Stimulated activated CD8-positive, alpha-beta memory T cell treated with anti-CD3 and anti-CD28 coated beads, Interleukin-7, amount 100 ng/mL, for 1 hour (primary cell): ENCODE measurements at places on chromosomes 5 and 9.

- DNase-seq, result no peak
These were observed 53.9 kb downstream of the AHRR start for GRCh38 chr5:375336-375920.

- DNase-seq, result no peak
These were observed 35.5 kb downstream of the SERINC5 start for GRCh38 chr5:80220245-80220897.

DNA sequence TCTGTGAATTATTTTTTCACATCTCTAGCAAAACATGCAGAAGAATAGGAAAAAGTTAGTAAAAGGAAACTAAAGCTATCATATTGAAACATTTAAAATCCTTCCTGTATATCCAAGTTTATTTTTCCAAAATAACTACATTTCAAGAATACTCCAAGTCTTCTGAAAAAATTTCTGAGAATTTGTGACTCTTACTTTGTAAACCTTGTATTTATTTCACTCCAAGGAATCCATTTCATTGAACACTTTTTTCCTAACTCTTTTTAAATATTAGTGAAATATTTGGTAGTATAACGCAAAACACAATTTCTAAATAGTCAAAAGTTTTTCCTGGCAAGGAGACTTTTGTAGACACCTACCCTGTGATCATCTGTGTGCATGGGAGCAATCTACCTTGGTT, 19.3 kb downstream of the ECM2 start:
- DNase-seq, result no peak

- DNase-seq, result no peak
These were observed 18.9 kb downstream of the FREM1 start for GRCh38 chr9:14891332-14891731.

DNA sequence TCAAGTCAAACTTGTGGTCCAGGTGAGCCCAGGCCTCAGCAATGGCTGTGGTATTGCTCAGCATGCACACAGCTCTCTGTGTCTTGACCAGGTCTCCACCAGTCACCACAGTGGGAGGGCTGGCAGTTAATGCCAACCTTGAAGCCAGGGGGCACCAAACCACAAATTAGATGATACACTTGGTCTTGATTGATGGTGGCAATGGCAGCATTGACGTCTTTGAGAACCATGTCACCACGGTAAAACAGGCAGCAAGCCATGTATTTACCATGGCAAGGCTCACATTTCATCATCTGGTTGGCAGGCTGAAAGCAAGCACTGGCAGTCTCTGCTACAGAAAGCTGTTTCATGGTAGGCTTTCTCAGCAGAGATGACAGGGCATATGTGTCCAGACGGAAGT, 40.0 kb downstream of the NIM1K start:
- DNase-seq, result no peak

DNA sequence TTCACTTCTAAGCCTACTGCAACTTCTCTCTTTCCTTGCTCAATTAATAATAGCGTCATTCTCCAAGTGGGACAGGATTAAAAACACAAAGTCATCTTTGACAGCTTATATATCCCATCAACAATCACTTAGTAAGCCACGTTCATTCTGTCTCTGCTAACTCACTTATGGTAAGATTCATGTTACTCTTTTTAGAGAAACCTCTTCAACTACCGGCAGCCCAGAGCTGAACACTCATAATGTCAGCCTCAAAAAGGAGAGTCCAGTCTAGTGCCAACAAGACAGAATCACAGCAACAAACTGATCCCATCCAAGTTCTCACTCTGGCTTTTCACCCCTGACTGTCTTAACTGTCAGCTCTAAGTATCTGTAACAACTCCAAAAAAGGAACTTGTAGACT, 196.0 kb downstream of the RAB3C start:
- no peak for DNase-seq

GRCh38 chr9:132731230-132731629, 61.0 kb downstream of the GTF3C4 start:
- no peak for DNase-seq

- no peak for DNase-seq
These were observed 3.2 kb upstream of the ENHO start for GRCh38 chr9:34526026-34526425.

DNA sequence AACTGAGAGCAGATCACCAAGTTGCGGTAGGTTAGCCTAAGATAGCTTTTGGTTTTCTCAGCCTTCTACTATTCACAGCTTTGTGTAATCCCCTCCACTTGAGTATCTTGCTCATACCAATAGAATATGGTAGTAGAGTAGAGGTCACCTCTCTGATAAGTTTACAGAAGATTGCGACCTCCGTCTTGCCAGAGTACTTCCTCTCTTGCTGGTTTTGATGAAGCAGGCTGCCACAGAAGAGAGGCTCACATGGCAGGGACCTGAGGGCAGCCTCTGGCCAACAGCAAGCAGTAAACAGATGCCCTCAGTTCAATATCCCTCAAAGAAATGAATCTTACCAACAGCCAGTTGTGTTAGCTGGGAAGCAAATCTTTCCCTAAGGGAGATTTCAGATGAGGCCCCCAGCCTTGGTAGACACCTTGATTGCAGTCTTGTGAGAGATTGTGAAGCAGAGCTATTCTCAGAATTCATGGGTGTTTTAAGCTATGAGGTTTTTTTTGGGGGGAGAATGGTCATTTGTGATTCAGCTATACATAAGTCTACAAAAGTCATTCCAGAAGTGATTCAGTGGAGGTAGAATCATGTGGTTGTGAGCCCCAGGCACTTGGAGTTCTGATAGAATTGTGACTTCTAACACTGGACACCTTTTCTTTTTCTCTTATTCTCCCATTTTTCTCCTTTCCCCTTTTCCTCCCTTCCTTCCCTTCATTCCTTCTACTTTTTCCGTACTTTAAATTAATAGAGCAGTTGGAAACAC, 22.7 kb upstream of the CDKN2B start:
- DNase-seq, result no peak

- no peak for DNase-seq
These were observed 235.9 kb downstream of the FER start for GRCh38 chr5:108983461-108984092.

GRCh38 chr9:38670542-38671371, 49.2 kb downstream of the FAM240B start:
- DNase-seq, result no peak

GRCh38 chr9:75964427-75964826, 74.0 kb downstream of the PCSK5 start:
- DNase-seq, result no peak

- DNase-seq, result no peak
These were observed 7.2 kb downstream of the GAPT start for GRCh38 chr5:58498340-58498942.

GRCh38 chr5:14816374-14816998, 55.1 kb downstream of the ANKH start:
- no peak for DNase-seq

GRCh38 chr9:90343366-90343765, 299.3 kb downstream of the DIRAS2 start:
- no peak for DNase-seq

DNA sequence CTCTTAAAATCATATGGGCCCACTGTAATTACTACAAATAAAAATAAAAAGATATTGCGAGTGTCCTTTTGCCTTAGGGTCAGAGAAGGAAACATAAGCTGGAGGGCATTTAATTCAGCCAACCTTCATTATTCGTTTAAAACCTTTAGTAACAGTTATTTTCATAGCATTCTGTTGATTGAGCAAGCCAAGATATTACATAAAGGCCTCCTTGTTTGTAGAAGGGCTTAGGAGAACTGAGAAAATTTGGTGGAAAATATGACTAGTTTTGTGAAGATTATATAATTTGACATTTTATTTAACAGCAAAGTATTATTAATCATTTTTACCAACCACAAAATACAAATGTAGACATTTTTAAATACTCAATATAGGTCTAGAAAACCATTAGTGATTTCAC, 62.2 kb downstream of the COX7C start:
- no peak for DNase-seq

- DNase-seq, result no peak
These were observed 105.8 kb downstream of the ROR2 start for GRCh38 chr9:91844190-91844589.

GRCh38 chr5:112921026-112921832, 798 bp downstream of the REEP5 start:
- no peak for DNase-seq

GRCh38 chr5:14715481-14715880, 51.0 kb downstream of the OTULIN start:
- no peak for DNase-seq

DNA sequence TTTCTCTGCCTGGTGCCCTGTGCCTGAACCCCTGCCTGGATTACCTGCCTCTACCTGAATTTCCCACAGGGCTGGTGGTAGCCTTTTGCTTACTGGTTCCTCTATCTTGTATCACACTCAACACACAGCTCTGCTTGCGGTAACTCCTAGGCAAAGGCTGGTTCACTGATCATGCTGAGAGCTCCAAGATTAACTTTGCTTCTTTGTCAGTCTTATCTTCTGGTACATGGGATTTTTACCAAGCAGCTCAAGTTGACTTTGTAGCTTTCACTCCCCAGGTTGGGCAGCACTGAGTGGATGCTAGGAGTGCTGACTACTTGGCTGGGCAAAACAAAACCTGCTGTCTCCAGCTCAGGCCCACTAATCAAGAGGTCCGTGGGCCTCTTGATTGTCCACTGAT, 145.9 kb upstream of the GLRA1 start:
- DNase-seq, result no peak

DNA sequence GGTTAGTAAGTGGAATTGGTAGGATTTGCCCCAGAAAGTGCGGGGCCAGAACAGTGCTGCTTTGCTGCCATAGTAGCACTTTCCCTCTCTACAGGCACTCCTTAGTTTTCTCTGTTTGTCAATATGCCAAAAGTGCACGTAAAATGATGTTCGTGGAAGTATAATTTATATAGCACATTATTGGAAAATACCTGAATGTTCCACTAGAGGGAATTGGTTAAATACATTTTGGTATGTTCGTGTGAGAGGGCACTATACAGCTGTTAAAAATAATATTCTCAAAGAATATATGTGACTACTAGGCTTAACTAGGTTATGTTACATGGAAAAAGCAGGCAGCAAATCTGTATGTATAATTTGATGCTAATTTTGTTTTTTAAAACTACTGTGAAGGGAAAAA, 184.0 kb upstream of the GDNF start:
- DNase-seq, result no peak

DNA sequence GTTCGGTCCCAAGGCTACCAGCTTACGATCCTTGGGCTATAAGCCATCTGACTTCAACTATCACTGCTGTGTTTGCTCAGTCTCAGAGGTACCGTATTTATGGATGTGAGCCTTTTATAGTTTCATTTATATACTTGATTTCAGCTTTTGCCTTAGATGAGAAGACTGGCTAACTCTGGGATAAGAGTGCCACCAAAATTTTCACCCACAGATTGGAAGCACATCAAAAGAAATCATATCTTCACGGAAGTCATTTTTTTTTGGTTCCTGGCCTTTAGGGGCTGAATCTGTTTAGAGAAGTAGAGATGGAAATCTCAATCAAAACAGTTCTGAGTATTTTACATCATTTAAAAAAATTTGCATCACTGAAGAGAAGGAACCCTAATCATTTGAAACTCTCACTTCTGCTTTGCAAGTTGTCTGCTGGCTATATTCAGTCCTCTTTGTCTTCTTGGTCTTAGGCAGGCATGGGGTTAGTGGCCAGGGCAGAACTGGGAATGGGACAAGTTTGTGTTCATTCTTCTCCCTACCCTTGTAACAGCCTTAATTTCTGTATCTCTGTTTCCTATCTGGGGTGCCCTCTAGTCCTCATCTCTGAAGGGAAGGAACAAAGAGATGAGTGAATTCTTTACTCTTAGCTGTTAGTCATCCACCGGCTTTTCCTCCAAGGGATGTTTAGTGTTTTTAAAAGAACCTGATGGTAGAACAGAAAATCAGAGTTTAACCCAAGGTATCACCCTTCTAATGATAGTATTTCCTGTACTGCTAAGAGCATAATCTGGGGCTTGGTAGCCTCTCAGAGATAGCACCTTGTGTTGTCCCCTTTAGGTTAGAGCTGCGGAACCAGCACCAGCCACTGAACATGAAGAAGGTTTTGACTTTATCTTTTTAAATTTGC, 14.1 kb upstream of the TNFAIP8 start:
- no peak for DNase-seq

- no peak for DNase-seq
These were observed 401.0 kb upstream of the ADAMTSL1 start for GRCh38 chr9:18073002-18073401.

DNA sequence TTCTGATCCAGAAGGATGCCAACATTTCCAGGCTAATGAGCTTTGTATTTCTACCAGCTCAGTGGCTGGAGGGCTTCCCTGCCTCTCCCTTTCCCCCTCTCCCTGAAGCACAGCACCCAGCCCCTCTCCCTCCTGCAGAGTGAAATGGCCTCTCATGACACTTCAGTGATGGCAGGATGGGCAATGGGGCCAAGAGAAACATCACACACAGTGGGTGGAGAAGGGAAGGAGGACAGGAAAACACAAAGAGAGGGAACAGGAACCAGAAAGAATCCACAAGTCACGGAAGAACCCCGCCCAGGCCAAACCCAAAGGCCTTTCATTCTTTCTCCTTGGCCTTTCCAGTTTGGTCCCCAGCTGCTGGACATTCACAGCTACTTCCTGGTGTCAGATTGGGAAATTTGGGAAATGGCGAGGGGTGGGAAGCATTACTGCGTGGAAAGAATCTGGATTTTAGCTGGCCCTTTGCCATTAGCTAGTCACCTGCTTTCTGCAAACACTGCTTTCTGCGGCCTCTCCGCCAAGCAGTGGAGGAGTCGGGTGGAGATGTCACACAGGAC, 82.6 kb downstream of the GLDC start:
- no peak for DNase-seq

DNA sequence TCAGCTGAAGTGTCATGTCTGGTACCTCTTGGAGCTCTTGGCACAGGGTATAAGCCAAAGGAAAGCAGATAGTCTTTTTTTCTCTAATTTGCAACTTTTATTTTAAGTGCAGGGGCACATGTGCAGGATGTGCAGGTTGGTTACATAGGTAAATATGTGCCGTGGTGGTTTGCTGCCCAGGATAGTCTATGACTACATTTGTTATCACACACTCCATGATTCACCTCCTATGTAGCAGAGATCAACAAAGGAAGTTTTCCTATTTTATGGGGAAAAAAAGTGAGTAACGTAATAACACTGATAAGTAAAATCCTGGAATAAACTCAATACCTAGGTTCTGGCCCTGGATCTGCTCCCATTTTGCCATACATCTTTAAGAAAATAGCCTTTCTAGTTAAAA, 234.6 kb downstream of the CAAP1 start:
- DNase-seq, result no peak

DNA sequence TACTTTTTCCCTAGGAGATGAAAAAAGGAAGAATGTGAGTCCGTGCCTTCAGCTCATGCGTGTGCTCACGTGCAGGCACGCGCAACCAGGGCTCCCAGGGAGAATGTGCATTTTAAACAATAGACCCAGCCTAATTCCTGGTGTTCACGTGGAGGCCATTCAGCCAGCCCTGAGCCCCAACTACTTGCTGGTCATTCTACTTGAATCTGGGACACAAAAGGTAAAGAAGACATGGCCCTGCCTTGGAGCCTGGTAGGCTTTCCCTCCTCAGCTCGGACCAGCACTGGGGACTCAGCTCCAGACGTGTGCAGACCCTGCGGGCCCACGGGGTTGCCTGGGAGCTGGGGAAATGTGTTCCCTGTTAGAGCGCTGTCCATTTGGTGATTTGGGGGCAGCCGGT, 125.5 kb downstream of the MVB12B start:
- no peak for DNase-seq

- DNase-seq, result no peak
These were observed 33.3 kb upstream of the SPDL1 start for GRCh38 chr5:169550227-169550626.

- no peak for DNase-seq
These were observed 57.5 kb downstream of the CDH18 start for GRCh38 chr5:19930451-19930850.
